Ecto neural progenitor cell (in vitro differentiated cells): ENCODE measurements at places on chromosomes 5 and 9.

DNA sequence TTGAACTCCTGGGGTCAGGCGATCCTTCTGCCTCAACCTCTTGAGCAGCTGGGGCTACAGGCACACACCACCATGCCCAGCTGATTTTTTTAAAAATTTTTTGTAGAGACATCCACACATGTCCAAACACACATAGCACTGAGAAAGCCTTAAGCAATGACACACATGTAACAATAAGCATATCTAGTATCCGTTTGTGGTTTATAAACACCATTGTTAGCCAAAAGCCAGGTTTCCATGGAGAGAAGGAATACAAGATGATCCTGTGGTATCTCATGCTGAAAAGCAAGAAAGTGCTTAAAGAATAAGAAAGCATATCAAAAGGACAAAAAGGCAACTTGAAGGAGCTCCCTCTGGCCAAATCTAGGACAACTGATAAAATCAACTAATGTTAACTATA lies 29.7 kb upstream of the SLC1A3 start:
- DNase-seq: no peak

DNA sequence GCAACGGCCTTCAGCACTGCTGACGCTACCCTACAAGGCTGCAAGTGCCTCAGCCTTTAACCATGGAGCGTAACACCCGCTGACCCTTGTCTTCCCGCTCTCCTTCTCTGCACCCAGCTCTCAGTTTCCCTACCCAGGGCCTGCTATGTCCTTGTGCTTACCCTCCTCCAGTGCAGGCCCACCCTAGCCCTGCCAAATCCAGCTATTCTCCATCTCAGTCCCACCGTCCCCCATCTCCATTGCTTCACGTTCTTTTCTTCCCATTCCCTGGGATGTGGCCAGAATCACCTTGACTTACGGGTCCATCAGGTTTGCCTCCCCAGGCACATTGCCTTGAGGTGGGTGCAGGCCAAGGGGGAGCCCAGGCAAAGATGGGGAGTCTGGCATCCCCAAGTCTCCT lies 91.2 kb downstream of the PAX5 start:
- DNase-seq: no peak

DNA sequence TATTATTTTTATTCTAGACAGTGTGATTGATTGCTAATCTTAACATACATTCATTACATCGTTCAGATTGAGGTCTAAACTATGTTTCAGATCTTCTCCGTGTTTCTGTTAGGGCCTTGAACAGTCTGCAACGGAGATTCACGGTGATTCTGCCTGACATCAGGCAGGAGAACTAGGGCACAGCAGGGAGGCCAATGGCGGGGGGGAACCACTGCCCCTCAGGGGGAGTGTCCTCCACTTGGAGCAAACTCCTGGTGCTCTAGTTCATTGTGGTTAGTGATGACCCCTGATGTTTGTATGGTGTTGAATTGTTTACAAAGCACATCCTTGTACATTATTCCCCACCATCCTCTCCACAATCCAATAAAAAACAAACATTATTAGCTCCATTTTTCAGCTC lies 173.5 kb downstream of the ZNF608 start:
- no peak for DNase-seq

GRCh38 chr5:181190711-181191525 lies 14.1 kb downstream of the TRIM7 start:
- DNase-seq: peak; percentile 72

- DNase-seq: no peak
These were observed 730 bp downstream of the ZMYND19 start for GRCh38 chr9:137589441-137590122.

DNA sequence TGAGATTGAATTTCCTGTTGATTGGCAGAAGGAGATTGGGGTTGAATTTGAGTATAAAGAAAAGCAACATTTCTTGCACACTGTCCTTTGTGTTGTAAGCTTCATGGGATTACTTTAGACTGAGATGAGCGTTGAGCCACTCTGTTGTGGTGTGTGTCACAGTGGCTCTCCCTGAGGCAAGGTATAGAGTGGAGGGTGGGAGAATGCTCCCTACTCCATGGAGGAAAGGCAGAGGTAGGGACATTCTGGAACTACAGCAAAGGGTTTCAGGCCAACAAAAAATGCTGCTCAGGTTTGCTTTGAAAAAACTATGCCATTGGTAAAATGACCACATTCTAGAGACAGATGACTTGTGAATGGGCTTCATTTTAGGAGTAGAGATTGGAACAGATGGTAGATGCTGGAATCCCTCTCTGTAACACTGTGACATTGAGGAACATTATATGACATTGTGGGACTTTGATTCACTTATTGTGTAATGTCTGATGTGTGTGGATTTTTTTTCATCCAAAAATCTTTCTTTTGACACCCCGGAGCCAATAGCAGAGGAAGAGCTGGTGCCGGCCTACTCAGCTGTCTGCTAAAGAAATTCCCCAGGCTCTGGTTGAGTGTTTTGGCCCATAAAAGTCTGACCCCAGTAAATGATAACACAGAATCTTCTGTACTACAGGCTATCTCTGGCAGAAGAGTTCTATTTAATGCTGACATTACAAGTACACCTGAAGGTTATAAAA lies 6.2 kb upstream of the CEP120 start:
- no peak for DNase-seq

DNA sequence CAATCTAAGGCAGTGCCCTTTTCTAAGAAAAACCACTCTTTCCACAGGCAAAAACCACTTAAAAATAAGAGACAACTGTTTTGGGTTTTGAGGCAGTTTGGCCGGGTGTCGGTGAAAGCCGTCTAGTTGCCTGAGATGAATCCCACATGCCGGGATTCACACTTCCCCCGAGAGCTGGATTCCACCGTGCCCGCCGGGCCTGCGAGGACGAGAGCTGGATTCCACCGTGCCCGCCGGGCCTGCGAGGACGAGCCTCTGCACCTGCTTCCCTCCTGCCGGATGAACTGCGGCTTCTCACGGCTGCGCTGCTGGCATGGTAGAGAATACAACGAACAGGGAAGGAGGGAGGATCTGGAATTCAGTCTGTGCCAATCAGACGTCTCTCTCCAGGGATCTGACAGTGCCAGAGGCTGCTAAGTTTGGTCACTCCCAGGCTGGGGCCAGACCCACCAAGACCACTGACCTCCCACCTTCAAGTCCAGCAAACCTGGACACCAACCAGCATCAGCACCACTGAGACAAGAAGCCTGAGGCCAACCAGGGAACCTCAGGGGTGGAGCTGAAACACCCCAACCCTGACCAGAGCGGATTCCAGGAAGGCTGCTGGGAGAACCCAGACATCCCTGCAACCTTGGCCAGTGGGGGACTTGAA lies 23.0 kb downstream of the VAV2 start:
- no peak for DNase-seq

- no peak for DNase-seq
These were observed 166.4 kb upstream of the TLX3 start for GRCh38 chr5:171142617-171143016.

DNA sequence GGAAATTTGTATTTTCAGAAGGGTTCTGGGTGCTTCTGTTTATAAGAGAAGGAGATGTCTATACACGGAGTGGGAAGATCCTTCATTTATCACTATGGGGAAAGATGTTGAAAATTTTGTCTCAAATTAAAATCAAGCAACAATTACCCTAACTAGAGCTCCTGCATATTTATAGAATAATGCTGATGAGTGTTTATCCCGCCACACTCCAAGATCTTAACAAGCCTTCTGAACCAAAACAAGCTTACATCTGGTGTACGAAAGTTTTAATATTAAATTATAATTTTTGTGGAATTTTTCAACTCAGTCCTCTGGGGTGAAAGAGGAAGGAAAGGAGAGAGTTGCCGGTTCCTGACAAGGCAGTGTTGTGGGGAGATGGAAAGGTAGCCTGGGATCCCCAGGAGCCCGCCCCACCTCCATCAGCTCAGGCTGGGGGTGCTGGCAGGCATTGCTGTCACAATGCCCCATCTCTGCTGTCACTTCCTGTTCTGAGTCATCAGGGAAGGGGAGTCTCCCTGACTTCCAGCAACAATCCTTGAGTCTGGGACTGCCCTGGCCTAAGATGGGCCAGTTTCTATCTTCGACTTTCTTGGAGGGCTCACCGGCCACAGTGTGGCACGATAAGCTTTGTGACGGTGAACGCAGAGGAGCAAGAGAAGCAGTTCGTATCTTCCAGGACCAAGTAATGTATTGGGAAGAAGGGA lies 64.5 kb downstream of the ERAP1 start:
- no peak for DNase-seq

DNA sequence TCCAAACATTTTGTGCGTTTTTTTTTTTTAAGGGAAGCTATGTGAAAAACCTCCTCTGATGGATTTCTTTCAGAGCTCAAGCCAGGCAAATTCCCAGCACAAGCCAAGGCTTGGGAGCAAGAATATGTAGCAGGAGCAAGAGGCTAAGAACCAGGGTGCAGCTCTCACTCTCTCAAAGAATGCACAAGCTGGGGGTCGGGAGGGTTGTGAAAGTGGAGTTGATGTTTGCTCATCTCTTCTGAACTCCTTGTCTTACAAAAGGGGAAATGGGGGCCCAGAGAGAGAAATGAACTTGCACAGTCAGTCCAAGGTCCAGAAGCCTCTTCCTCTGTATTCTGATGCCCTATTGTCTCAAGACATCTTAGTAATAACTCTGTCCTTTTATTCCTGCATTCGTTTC lies 7.7 kb upstream of the TRAF1 start:
- DNase-seq: peak; percentile 16

DNA sequence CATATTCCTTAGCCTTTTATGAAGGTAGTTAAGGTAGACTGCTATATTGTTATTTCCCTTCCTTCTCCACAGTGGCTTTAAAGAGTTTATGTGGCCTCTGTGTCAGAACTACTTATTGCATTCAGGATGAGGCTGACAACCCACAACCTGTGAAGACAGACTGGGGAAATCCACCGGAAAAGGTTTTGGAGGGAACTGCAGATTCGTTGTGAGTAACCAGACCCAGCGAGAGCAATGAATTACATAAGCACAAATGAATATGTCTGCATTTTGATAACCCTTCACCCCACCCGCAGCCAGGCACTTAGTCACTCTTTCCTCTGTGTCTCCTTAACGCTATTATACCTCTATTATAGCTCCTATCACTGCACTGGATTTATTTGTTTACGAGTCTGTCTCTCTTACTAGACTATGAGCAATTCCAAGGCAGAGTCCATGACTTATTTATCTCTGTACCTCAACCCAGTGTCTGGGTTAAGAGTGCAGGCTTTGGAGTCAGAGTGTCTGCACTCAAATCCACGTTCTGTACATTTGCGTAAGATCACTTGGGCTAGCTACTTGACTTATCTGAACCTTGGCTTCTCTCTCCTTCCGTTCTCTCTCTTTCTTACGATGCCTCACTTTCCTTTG lies 19.2 kb downstream of the KCTD16 start:
- DNase-seq: no peak

GRCh38 chr5:39521098-39521860 lies 96.5 kb upstream of the DAB2 start:
- no peak for DNase-seq

DNA sequence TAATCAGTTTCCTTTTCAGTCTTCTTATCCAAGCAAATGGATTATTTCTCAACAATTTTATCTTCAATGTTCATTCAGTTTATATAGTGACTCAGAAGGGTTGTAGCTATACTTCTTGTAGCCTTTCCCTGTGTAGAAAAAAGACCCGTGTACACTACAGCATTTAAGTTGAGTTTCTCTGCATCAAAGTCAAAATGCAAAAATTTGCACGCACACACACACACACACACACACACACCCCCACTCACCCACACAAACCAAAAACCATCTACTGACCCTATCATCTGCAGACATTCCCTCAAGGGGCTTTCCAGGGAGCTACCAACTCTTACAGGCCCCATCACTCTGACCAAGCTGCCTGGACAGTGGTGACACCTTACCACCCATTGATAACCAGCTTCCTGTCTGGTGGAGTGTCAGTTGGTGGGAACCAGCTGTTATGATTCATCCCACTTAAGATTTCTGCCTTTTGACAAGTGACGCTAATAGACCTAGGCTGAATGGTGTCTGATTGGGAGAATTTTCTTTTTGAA lies 12.2 kb upstream of the ELL2 start:
- DNase-seq: no peak

GRCh38 chr9:136642439-136642921 lies 20.2 kb upstream of the EGFL7 start:
- no peak for DNase-seq
